CD14-positive monocyte (primary cell): ENCODE measurements at places on chromosomes 2 and 18.

DNA sequence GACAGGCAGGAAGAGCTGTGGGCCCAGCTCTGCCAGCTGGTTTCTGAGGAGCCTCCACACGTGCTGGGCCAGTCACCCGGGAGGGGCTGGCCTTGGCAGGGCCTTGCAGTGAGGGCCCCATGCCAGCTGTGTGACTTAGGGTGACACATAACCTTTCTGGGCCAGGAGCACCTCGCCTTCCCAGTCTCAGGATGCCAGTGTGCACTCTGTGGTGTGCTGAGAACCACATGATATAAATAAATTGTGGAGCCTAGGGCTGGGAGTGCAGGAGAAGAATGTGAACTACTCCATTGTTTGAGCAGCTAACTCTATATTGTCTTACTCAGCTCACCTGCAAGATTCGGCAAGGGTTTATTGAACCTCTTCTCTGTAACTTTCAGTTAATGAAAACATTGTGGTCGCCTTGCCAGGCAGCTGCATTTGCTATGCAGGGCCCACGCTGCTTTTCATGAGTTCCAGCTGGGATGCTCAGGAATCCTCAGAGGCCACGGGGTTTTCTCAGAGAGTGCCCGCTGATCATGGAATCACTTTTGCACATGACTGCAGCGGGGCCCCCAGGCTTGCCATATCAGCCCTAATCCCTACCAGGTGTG is 222.3 kb downstream of the SH3RF3 start:
- DNase-seq: no peak

DNA sequence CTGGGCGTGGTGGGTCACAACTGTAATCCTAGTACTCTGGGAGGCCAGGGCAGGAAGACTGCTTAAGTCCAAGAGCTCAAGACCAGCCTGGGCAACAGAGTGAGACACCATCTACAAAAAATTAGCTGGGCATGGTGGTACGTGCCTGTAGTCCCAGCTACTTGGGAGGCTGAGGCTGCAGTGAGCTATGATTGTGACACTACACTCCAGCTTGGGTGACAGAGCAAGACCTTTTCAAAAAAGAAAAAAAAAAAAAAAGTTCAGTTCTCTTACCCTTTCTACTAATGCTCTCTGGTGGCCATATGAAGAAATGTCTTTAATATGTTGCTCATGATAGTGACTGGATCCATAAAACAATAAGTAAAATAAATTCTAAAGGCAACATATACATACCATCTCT is 14.9 kb downstream of the TYW5 start:
- DNase-seq: no peak

DNA sequence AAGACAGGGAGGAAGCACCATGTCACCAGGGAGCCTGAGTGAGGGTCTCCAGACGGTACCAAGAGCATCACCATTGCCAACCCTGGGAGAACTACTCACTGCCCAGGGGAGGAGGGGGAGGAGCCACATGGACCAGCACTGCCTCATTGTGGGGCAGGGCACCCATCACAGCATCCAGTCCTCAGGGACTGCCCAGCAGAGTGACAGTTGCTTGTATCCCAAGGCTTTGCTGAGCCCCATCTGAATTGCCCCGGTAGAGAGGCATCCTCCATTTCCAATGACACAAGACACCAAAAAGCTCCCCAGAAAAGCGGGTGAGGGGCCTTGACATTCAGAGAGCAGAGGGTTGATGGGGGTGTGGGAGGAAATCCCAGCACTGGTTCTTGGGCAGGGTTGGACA is 6.8 kb upstream of the CIB4 start:
- DNase-seq: no peak

GRCh38 chr2:191170773-191171172 is 20.0 kb upstream of the STAT4 start:
- no peak for DNase-seq

GRCh38 chr18:3645384-3646156 is 195.6 kb downstream of the TGIF1 start:
- DNase-seq: no peak

DNA sequence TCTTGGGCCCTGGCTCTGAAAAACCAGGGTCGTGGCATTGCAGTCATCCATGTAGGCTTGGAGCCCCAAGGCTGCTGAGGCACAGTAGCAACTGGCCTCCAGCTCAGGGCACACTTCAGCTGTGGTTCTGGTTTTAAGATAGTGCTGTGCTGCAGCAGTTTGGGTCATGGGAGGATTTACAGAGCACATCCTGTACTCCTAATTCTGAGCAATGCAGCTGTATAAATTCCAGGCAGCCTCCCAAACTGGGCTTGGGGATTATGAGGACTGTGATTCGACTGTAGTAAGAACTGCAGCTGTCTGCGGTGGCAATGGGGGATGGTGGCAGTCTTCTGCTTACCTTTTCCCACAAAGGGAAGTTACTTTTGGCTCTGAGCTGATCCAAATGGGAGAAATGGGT is 536.3 kb upstream of the GCFC2 start:
- DNase-seq: no peak

DNA sequence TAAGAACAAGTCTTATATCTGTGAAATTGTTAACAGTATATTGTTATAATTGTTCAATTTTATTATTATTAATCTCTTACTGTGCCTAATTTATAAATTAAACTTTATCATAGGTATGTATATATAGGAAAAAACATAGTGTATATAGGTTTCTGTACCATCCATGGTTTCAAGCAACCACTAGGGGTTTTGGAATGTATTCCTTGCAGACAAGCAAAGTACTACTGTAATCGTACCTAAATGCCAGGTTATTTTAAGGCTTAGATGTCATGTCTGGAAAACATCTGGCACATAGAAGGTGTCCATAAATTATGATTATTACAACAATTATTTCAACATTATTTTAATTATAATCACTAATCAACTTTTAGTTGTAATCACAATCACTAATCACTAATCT is 8.4 kb downstream of the ITSN2 start:
- DNase-seq: no peak

DNA sequence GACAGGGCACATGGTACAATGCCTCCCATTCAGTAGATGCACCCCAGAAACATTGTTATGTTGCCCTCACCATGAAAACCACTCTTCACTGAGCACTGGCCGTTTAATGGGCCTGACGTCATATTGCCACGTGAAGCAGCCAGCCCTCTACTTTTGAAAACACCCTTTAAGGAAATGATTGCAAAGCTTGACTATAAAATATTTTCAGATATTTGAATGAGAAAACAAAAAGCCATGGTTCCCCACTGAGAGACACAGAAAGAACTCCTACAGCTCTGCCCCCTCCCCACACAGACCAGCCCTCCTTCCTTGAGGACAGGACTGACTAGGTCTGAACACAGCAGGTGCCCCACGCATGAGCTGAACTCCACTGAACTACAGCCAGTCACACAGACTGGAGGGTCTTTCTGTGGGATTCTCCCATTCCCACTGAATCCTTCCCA is 349.1 kb downstream of the ANAPC1 start:
- no peak for DNase-seq

GRCh38 chr2:144999071-144999875 is 479.4 kb upstream of the ZEB2 start:
- no peak for DNase-seq

DNA sequence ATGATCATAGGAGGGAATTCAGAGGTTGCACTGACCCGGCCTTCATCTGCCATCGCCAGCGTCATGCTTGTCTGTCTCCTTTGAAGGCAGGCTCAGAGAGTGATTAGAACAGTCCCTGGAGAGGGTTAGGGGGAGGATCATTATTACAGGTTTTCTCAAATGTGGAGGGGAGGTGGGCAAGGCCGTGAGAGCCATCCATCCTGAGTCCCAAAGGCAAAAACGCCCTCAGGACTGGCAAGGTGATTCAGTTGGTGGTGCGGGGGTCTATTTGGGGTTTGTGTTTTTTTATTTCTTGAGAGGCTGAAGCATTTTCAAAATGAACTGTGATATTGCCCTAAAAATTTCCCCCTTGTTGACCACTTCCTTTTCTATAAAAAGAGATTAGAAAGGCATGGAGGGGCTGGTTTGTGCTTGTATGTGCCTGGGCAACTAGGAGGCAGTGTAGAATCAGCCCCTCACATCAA is 39.3 kb upstream of the GYPC start:
- no peak for DNase-seq

DNA sequence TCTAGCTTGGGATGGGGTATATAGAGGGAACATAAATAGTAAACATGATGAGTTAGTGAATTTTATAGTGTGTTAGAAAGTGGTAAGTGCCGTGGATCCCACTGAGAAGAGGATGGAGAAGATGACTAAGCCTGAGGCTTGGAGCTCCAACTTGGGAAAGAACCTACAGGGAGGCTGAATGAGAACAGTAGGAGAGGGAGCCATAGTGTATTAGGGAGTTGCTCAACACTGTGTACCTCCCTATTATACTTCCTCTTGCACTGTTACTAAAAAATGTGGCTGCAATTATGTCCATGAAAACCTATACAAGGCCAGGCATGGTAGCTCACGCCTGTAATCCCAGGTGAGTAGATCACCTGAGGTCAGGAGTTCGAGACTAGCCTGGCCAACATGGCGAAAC is 2.9 kb upstream of the SLC19A3 start:
- no peak for DNase-seq

GRCh38 chr2:115084446-115084845 is 642.0 kb downstream of the DPP10 start:
- no peak for DNase-seq

- no peak for DNase-seq
Observed at GRCh38 chr2:128596396-128597120, 277.9 kb upstream of the HS6ST1 start.

DNA sequence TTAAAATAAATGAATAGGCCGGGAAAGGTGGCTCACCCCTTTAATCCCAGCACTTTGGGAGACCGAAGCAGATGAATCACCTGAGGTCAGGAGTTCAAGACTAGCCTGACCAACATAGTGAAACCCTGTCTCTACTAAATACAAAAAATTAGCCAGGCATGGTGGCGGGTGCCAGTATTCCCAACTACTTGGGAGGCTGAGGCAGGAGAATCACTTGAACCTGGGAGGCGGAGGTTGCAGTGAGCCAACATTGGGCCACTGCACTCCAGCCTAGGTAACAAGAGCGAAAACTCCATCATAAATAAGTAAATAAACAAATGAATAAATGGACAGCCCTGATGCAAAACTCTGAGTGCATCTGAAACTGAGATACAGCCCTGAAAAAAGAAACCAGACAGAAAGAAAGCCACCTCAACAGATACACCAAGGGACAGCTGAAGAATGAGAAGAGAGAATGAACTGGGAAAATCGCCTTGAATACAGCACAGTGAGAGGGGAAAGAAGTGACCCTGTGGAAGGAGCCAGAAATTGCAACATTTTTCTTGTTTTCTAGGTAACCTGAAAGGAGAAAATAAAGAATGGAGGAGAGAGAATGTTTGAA is 64.4 kb downstream of the TRABD2A start:
- DNase-seq: no peak

GRCh38 chr2:230715201-230715600 is 2.6 kb downstream of the CAB39 start:
- DNase-seq: no peak

DNA sequence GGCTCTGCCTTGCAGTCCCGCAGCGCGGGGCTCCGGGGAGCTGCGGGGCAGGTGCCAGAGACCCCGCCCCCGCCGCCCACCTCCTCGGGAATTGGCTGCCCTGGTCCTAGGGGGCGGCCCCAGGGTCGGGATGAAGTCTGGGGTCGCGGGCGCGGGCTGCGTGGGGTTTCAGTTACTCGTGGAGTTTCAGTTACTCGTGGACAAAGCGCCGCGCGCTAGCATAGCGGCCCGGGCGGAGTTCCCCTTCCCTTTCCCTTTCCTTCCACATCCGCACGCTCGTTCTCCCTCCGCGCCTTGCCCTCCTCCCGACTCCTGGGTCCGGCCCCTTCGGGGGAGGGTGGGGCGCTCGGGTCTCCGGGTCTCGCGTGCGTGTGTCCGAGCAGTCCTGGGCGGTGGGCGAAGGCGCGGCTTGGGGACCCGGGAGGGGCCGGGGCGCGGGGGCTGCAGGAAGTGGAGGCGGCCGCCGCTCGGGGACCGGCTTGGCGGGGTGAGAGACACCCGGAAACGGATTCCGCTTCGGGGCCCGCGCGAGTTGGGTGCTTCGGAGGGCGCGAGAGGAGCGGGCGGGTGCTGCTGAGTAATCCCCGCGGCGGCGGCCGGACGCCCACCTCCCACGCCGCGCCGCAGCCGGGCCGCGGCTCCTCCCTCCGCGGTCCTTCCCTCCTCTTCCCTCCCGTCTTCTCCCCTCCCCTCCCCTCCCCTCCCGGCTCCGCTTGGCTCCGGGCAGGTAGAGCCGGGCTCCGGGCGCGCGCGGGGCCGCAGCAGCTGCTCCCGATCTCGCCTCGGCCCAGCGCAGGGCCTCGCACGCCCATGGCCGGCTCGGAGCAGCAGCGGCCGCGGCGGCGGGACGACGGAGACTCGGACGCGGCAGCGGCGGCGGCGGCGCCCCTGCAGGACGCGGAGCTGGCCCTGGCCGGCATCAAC is at the start of gene TTC39C:
Gene TTC39C (plus strand): TSS at position 693 of the 924 bp plus-strand sequence. CDS start 118 bp downstream, at position 811.
- peak; percentile 70 for DNase-seq

- DNase-seq: no peak
Observed at GRCh38 chr2:74812787-74813590, 20.9 kb upstream of the HK2 start.

DNA sequence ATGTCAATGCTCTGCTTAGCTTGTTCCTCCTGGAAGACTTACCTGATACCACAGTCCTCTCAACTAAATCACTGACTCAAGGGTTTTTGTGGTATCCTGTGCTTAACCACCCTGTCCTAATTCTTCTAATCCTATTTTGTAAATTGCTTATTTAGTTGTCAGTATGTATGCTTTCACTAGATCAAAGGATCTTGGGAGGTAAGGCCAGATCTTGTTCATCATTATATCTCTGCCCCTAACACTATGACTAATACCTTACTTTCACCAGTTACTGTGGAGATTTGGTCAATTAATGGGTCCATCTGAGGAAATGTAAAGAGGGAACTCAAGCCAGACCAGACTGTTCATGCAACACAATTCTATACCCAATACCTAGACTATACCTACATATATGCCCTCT is 203.2 kb downstream of the GULP1 start:
- DNase-seq: no peak

DNA sequence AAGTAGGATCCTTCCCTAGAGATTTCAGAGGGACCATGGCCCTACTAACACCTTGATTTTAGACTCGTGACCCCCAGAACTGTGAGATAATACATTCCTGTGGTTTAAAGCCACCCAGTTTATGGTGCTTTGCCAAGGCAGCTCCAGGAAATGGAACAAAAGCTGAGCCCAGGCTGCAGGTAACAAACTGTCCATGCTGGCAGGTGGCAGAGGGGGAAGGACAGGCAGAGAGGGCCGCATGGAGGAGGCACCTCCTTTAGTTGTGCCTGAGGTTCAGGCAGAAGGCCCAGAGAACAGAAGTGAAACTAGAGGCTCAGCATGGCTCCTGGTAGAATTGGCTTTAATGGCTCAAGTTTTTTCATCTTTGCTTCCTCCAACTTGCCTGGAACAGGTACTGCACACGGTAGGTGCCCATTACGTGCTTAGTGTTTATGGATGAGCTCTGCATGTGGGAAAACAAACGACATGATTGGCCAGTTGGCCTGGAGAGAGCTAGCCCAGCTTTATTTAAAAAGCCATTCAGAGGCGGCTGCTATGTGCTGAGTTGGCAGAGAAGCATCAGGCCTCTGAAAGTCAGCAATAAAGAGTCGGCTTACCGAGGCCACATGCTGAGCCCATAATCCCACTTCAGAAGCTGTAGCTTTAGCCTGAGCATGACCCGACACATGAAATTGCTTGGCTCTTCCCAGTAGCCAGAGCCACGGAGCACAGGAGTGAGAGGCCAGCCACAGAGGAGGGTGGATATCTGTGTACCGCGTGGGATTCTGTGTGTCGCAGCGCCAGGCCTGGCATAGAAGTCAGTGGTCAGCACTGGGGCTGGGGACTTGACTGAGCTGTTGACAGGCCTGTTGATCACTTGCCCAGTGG is 36.5 kb downstream of the HS1BP3 start:
- no peak for DNase-seq

- DNase-seq: no peak
Observed at GRCh38 chr2:238295144-238296112, 7.0 kb upstream of the PER2 start.

- DNase-seq: no peak
Observed at GRCh38 chr2:186229265-186229664, 256.8 kb upstream of the ZC3H15 start.
